Activated naive CD8-positive, alpha-beta T cell treated with anti-CD3 and anti-CD28 coated beads, Interleukin-2, amount 10 ng/mL, durations not matched to agents 7 days and 5 days (primary cell): ENCODE measurements at places on chromosomes 5 and 9.

DNA sequence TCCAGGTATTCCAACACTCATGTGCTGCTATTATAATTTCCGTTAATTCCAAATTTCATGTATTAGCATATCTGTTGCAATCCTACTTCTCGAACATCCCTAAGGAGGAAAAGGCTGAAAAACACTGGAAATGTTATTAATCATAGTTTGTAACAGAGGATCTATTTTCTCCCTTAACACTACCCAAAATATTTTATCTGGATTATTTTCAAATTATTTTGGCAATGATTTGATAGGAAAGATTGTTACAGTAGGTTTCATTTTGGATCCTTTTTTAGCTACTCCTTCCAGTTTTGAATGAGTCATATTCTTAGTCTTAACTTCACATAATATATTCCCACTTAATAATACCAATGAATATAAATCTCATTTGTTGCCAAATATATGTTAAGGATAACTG lies 13.9 kb upstream of the NAA35 start:
- no peak for DNase-seq

DNA sequence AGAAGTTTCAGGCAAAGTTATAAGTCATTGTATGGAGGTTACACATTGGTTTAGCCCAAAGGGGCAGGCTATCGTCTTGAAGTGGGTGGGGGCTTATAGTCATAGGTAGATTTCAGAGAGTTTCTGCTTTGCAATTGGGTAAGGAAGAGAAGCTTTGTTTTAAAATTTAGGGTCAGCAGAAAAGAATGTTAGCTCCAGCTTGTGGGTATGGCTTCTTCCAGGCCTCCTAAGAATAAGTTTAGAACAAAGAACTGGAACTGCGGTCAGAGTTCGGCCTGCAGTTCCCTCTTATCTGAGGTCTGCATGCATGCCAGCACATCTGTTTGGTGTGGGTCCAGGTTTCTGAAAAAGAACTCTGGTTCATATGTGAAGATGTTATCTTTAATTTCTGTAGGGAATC lies 96.1 kb downstream of the CYFIP2 start:
- DNase-seq: no peak

DNA sequence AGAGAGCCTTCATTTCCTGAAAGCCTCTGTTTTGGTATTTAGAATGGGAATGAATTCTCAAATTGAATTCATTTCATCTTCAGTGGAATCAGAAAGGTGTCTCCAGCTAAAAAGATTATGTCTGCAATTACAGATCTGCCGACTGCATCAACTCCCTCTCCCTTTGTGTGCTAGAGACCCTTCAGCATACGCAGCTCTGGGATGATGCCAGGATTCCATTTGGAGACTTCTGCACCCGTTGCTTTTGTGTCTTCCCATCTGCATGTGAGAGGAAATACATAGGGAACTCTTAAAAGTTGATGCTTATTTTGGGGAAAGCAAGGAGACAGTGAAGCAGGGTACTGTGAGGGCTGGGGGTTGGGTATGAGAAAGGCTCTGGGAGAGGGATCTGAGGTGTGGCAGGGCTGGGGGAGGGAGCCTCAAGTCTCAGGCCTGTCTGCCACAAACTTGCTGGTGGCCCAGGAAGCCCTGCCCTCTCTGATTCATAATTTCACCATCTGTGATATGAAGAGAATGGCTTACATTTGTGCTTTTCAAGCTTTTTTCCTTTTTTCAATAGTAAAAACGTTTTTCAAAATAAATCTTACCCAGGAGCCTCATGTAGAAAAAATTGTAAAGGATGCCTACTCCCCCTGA lies 89.7 kb upstream of the SAP30L start:
- DNase-seq: no peak

DNA sequence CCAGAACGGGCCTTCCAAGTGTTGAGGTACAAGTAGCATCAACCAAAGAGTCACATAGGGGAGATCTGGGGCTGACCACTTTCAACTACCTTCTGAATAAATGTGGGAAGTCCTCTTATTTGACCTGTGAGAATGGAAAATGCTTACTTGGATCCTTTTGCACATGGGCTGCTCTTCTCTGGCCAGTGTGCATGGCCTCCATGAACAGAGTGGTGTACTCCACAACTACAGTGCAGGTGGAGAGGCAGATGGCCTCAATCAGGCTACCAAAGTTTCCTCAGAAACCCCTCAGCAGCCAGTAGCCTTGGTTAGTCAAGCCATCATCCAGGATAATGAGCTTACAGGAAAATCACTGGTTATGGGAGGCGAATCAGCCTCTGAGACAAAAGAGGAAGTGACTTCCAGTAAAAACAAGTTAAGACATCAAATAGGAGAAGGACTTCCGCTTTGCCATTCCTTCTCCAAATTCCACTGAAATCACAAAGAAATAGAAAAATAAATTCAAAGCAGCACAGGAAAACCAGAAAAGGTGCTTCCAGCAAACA lies 18.3 kb upstream of the FCHO2 start:
- DNase-seq: no peak

- DNase-seq: no peak
Measured at GRCh38 chr5:64632251-64632650, 58.1 kb upstream of the SHISAL2B start.

DNA sequence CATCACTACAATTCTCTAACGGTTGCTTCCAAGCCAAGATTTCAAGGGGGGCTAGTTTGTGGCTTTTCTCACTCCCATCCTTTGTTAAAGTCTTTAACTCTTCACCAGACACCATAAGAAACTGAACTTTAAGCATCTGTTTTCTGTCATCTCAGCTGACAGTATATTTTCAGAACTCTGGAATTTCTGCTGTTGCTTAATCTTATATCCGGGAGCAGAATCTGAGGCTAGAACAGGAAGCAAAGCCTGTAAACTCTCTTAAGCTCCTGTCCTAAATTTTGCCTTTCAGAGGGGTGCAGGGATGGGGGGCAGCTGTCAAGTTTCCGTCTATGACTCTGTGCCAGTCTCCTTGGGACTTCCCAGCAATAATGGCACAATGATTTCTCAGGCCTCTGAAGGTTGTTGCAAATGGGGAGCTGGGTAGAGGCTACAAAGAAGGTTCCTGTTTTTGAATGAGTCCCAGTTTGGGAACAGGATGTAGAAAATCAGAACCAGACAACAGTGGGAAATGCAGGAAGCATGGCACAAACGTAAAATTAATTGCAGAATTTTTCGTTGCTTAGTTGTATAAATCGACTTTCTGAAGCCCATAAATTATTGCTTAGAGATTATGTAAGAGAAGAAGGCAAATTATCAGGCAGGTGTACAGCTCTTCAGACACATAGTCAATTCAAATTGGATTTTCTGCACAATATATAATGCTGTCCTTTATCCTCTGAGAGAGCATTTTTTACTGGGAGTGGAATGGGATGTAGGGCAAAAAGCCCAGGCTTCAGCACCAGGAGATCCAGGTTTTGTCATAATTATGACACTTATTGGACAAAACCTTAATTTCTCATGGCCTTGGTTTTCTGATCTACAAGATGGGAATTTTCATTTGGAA lies 430.9 kb downstream of the DMAC1 start:
- DNase-seq: no peak

GRCh38 chr9:109780453-109781033 lies 545 bp downstream of the PALM2AKAP2 start:
- no peak for DNase-seq

DNA sequence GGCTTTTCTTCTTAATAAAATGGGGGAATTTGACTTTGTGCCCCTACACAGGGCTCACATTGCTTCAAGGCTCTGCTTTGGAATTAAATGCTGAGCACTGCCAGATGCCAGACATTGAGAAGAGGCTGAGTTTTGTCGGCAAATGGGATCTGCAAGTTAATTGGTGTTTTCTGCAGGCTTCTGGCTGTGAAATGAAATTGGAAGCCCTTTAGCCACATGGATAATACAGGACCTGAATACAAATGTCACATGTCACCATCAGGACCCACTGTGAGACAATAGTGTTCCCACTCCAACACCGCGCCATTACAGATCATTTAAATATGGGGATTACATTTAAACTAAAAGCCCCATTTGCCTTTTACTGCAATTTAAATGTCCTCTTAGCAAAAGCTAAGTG lies 164.4 kb downstream of the ZSWIM6 start:
- DNase-seq: no peak

GRCh38 chr5:32461441-32462120 lies 17.0 kb upstream of the ZFR start:
- DNase-seq: no peak

GRCh38 chr9:136978073-136978864 lies 965 bp downstream of the PTGDS start:
- DNase-seq: peak; percentile 77

- no peak for DNase-seq
Measured at GRCh38 chr9:135244271-135245221, 157.1 kb downstream of the OLFM1 start.

GRCh38 chr5:82765765-82766164 lies 311.4 kb downstream of the TMEM167A start:
- no peak for DNase-seq

- DNase-seq: no peak
Measured at GRCh38 chr5:178630475-178630930, 3.7 kb upstream of the CLK4 start.

GRCh38 chr9:70413464-70413798 lies 1.0 kb downstream of the KLF9 start:
- peak; percentile 85 for DNase-seq

DNA sequence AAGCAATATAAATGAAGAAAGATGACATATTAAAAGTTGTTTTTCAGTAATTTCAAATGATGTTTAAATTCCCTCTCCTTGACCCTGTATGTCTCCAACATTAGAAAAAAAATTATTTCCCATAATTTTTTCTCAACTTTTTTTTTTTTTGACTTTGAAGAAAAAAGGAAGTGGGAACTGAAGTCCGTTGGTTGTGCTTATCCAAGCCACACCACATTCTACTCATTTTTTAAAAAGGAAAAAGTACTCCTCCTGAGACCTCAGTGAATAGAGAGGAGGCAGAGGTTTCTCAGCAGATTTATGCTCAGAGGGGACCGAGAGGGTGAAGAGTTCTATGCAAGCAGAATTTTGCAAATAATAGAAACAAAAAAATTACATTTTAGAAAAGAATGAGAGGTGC lies 123.3 kb downstream of the PCSK5 start:
- no peak for DNase-seq

DNA sequence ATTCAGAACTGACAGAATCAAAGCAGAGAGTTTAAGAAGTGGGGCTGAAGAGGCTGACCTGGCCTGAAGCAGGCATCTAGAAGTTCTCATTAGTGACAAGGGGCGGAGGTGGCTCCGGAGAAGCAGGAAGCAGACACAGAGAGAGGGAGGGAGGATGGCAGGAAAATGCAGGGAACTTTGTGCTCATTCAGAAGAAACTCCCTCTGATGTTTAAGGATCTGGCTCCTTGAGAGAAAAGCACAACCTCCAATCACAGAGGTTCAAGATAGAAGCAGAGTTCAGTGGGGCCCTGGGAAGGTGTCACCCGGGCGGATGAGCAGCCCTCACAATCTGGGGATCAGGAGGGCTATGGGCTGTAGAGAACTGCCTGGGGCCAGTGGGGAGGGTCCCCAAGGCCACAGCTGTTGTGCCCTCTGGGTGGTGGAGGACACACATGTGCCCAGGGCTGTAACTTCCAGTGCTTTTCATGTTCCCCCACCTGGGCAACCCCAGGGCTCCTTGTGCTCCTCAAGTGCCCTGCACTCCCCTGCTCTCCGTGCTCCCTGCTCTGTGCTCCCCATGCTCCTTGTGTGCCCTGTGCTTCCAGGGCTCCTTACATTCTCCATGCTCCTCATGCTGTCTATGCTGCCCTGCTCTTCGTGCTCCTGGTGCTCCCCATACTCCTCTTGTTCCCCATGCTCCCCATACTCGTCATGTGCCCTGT lies 51.4 kb downstream of the TRIP13 start:
- DNase-seq: no peak

DNA sequence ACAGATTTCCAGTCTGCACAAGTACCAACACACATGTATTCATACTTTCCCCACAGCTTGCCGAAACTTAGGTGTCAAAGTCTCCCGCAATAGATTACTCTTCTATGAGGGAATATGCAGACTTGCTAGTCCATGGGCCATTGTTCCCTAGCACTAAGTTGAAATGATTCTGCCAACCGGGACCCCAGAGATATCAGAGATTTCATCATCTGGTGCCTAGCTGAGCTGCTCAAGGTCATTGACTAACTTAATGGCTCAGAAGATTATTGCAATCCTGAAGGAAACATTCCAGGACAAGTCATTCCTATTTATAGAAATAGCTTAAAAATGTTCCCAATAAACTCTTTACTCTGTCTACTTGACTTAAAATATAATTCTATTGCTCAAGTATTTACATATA lies 202.6 kb downstream of the PIK3R1 start:
- DNase-seq: no peak

DNA sequence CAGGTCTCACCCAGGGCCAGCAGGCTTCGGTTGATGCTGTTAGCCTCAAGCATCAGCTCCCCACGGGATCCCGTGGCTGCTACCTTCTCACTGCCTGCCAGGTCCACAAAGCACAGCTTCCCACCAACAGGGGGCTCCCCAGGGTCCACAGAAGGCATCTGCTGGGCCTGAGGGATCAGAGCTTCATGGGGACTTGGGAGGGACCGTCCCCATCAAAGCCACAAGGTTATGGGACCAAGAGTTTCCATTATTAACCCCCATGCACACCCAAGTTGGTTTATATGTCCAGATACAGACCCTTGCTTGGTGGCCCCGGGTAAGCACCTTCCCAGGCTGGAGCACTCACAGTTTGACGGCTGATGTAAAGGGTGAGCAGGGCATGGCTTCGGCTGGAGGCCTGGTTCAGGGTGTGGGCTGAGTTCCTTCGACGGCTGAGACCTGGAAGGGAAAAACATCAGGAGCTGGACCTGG lies 3.0 kb downstream of the KIF12 start:
- DNase-seq: no peak

GRCh38 chr9:27408482-27408881 lies 111.5 kb upstream of the EQTN start:
- no peak for DNase-seq

DNA sequence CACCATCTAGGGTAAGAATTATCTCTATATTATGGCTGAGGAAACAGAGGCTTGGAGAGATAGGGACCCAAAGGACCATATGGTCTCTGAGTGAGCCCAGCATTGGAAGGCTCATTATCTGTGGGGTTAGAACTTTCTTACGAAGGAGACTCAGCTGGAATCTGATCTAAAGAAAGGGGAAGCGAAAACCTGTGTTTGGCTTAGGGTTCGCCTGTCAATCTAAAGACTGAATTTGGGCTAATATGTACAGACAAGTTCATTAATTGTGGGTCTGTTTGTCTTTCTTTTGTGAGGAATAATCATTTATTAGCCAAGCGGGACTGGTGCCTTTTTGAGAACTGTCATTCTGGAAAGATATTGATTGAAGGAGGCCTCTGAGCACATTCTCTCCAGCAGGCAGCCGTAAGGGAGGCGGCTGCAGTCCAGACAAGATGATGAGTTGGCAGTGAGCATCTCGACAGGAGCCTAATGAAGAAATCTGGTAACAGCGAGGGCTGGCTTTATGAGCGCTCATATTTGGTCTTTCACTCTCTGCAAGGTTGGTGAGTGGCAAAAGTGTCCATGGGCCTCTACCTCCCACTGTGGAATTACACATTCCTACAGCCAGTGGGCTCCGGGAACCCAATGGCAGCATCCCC lies 104.2 kb upstream of the GPR151 start:
- DNase-seq: no peak
